ENCODE measurements at places on chromosomes 7 and 10.

- no peak for DNase-seq
Observed at GRCh38 chr10:86168256-86168655, 198.3 kb downstream of the GRID1 start.

GRCh38 chr7:21367081-21367480 lies 60.8 kb upstream of the SP4 start:
- DNase-seq: no peak

GRCh38 chr7:82172881-82173280 lies 270.7 kb downstream of the CACNA2D1 start:
- no peak for DNase-seq

- DNase-seq: no peak
Observed at GRCh38 chr7:146255609-146256008, 139.0 kb downstream of the CNTNAP2 start.

- DNase-seq: no peak
Observed at GRCh38 chr10:4721999-4722753, 103.8 kb upstream of the AKR1E2 start.

DNA sequence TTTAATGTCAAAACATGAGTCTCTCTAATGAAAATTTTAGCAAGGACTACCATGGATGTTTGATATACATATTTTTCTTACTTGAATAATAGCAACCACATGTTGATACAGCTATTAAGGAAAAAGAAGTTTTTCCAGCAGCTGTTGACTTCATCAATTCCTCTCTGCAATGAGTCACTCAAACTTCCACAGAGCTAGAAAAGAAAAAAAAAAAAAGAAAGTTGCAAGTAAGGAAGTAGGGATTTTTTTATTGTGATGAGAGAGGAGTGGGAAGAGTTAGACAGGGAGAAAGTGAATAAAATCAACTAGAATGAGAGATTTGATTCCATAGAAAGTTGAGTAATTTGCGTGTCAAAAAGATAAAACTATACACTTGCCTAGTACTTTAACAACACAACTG lies 46.2 kb downstream of the CAV1 start:
- DNase-seq: no peak

DNA sequence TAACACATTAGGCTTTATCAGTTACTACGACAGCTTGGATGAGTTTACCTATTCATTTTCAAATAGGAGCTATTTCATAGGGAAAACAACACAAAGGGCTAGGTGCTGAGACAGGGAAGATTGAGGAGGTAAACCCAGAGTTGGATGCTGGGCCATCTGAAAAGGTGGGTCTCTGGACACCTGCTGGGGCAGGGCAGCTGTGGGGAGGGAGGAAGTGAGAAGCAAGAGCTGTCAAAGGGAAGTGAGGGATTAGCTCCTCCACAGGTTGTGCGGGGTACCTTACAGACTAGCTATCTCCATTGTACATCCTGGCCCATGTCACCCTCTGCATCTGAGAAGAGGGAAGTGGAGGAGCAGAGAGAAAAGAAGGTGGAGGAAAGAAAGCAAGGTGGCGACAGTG lies 48.9 kb downstream of the BLNK start:
- no peak for DNase-seq

All from stimulated activated CD8-positive, alpha-beta memory T cell treated with anti-CD3 and anti-CD28 coated beads, Interleukin-7, amount 100 ng/mL, for 24 hours (primary cell).